ENCODE measurements at places on chromosomes 7 and 10.
A peak's percentile ranks its signal among the peaks of the same experiment; 100 is the strongest.

DNA sequence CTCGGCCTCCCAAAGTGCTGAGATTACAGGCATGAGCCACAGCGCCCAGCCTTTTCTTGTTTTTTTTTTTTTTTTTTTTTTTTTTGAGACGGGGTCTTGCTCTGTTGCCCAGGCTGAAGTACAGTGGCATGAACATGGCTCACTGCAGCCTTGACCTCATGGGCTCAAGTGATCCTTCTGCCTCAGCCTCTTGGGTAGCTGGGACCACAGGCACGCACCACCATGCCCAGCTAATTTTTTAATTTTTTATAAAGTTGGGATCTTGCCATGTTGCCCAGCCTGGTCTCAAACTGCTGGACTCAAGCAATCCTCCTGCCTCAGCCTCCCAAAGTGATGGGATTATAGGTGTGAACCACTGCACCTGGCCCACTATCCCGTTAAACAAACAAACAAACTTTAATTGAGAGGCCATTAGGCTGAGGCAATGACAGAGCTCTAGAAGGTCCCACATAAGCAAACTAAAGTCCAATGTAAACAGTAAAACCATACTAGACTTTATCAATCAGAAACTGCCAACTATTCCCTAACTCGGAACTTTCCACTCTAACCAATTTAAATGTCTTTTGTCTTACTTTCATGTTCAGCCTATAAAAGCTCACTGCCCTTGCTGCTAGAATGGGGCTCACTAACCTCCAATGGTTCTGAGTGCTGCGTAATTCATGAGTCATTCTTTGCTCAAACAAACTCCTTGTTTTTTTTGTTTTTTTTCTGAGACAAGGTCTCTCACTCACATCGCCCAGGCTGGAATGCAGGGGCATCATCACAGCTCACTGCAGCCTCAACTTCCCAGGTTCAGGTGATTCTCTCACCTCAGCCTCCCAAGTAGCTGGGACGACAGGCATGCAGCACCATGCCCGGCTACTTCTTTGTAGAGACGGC lies 1.9 kb downstream of the DHX32 start:
- no peak for DNase-seq

- DNase-seq = no peak
Measured at GRCh38 chr10:100101192-100102076, 19.8 kb upstream of the CPN1 start.

DNA sequence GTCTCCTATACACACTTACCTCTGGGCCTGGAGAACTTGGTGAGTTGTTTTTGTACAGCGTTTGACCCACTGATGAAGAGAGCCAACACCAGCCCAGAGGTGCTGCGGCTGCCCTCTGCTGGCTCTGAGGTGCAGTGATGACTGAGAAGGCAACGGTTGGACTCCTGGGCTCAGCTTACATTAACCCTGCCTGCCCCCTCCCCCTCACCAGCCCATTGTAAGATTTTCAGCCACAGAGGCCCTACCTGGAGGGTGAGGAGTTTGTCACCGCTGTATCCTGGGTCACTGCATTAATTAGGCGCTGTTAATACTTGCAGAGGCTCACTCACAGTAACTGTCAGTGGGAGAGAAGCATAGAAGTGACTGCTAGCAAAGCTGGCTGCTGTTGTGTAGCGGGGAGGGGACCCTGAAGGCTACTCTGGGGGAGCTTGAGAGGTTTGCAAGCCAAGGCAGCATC lies 19.0 kb upstream of the ANKRD2 start:
- DNase-seq = peak; percentile 52

DNA sequence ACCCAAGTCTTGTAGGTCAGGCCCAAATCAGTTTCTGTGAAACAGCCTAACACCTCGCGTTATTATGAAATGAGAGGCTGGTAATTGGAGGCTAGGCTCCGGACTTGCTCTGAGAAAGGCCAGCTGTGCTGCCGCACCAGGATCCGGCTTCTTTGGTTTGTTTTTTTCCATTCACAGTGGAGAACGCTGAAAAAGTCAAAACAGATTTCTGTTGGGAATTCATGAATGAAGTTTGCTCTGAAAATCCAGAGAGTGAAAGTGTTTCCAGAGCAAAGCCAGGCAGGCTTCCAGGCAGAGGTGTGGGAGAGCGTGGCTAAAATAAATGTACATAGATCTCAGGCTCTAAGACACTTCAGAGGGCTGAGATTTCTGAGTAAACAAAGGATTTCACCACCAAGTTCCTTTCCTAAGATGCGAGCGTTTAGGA lies 240.1 kb downstream of the TRIL start:
- DNase-seq = no peak

GRCh38 chr7:156060925-156061324 lies 248.7 kb upstream of the SHH start:
- no peak for DNase-seq

GRCh38 chr10:34444223-34445183 lies 370.6 kb downstream of the PARD3 start:
- DNase-seq = no peak

DNA sequence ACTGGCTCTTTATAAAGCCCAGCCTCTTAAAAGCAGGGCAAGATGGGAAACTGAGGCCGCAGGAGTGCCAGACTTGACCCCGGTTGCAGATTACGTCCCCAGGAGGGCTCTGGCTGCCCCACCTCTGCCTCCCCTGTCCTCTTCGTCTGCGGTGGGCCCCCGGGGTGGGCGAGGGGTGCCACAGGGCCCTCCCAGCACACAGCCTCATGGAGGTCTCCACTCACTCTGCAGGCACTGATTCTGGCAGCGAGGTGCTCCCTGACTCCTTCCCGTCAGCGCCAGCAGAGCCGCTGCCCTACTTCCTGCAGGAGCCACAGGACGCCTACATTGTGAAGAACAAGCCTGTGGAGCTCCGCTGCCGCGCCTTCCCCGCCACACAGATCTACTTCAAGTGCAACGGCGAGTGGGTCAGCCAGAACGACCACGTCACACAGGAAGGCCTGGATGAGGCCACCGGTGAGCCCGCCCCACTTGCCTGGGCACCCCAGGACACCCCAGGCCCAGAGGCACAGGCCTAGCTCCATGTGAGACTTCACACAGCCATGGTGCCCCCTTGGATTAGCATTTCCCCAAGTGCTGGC lies 39.4 kb upstream of the SLC29A3 start:
- no peak for DNase-seq

GRCh38 chr7:69502358-69502757 lies 95.9 kb upstream of the AUTS2 start:
- no peak for DNase-seq

DNA sequence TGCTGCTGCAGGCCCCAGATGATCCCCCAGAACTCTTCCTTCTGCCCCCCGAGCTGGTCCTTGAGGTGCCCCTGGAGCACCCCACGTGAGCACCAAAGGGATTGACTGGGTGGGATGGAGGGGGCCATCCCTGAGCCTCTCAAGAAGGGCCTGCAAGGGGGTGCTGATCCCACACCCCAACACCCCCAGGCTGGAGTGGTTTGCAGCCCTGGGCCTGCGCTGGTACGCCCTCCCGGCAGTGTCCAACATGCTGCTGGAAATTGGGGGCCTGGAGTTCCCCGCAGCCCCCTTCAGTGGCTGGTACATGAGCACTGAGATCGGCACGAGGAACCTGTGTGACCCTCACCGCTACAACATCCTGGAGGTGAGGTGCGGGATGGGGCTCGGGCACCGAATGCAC lies 8.2 kb downstream of the NOS3 start:
- DNase-seq = no peak

DNA sequence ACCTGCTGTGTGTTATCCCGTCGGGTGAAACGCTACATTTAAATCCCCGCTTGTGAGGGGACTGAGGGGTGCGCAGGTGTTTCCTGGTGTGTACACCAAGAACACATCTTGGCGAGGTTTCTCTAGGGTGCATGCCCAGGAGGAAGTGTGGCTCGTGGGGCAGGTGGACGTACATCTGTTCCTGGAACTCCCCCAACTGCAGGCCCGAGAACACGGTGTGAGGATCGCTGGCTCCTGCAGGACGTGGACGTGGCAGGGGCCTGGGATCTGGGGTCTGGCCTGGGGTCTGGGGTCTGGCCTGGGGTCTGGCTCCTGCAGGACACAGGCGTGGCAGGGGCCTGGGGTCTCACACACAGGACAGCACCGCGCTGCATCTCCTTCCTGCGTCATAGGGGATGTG lies 10.1 kb downstream of the KNDC1 start:
- no peak for DNase-seq

DNA sequence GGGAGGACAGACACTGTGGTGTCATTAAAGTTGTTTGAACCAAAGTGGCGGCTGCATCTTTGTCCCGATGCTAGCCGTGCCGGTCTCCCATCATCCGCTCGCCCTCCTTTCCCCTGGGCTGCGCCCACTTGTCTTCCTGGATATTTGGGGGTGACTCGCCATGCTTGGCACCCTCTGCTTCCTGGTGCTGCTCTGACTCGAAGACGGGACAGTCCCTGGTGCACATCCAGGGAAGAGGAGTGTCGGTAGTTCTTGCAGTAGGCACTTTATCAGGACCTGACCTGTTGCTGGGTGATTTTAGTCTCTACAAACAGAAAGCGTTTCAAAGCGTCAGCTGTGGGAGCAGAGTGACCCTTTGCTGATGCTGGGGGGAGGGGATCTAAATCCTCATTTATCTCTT lies 68.3 kb upstream of the DNAJB6 start:
- no peak for DNase-seq

GRCh38 chr10:27356738-27357137 lies 116.1 kb upstream of the ACBD5 start:
- DNase-seq = no peak

DNA sequence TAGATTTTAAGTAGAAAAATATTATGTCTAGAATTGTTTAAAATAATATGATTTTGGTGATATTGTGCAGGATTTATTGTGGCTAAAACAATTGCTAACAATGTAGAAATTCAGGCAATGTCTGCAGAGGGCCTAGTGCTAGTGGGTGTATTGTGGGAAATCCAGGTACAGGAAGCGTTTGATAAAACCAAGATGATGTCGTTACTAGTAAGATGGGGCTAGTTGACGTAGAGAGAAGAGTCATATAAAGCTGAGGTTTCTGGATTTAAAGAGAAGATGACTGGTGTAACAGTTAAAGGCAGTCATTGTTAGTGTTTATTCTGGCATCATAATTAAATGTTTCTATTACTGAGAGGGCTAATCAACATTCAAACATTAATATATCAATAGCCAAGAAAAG lies 43.5 kb downstream of the ADK start:
- no peak for DNase-seq

- no peak for DNase-seq
Measured at GRCh38 chr7:138684340-138684739, 16.8 kb downstream of the SVOPL start.

DNA sequence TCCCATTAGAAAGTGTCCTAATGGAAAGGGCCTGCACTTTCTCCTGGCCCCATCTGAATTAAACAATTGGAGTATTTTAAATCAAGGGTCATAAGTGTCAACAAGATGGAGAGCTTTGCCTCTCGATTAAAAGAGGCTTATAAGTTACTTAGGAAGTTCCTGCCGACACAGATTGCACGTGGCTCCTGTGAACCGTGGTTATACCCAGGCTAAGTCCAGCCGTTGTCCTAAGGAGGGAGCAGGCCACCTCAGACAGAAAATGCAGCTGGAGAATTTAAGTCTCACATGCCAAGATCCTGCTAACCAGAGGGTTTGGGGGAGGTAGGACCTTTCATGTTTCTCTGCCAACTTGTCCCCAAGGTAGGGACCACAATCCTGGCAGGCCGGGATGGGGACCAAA lies 626.5 kb upstream of the GALNT17 start:
- no peak for DNase-seq

DNA sequence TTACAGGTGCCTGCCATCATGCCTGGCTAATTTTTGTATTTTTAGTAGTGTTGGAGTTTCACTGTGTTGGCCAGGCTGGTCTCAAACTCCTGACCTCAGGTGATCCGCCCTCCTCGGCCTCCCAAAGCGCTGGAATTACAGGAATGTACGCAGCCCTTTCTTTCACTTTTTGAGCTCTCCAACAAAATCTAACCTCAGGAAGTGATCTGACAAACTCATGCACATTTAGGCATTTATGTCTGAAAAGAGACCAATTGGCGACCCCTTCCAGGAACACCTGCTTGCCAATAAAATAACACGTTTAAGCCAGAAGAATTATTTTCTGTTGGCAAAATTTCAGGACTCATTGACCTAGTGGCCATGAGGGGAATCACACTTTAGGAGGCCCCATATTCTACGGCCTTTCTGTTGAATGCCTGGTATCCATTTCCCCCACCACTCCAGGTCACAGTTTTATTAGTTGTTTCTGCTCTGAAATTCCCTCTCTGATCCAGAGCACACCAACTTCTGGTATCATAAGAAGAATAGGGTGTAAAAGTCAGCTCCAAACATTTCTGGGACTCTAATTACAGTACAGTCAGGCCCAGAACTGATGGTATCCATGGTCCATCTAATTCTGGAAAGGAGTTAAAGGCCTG lies 65.8 kb upstream of the FRMD4A start:
- no peak for DNase-seq

- no peak for DNase-seq
Measured at GRCh38 chr7:152959610-152960009, 200.1 kb downstream of the ACTR3B start.

DNA sequence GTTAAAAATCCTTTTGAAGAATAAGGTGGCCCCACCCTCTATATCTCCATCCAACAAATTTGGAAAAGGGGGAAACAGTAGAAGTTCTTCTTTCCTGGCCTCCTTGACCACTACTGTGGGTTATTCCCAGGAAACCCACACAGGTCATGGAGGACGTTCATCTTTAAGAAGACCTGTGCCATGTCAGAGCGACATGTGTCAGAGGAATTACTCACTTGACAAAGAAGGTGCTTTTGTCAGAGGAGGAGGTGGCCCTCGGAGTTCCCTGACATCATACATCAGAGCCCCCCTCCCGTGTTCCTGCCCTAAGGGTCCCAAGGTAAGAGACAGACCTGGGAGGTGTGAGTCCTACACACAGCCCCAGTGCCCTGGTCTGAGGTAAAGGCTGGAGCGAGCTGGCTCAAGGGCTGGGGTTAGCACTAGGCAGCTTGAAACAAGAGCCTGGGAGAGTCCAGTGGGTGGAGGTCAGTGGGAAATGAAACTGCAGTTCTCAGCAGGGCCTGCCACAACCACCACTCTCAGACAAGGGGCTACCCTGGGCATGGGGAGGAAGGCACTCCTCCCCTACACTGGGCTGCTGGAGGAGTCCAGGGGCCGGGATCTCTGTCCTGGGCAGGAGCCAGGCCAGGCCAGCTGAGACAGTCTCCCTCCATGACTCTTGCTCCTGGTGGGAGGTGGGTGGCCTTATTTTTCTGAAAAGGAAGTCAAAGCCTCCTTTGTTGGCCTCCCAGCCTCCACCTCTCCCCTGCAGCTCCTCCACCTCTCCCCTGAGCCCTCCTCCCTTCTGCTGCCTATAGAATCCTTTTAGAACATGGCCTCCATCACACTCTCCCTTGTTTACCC lies 21.8 kb upstream of the ZMIZ1 start:
- no peak for DNase-seq

GRCh38 chr10:77152256-77152655 lies 485.4 kb downstream of the KCNMA1 start:
- DNase-seq = no peak

DNA sequence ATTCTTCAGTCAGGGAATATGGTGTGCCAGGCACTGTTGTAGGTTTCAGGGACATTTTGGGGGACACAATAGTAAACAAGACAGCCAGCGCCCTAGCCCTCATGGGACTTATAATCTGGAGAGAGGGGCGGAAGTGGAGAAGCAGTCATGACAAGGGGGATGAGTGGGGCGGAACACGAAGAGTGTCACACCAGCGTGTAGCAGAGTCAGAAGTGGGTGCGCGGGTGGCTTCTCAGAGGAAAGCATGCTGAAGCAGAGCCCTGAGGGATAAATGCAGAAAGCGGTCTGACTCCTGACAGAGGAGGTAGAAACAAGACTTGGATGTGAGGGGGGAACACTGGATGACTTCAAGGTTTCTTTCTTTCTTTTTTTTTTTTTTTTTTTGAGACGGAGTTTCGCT lies 160.3 kb upstream of the LYZL2 start:
- no peak for DNase-seq
